ENCODE measurements at places on chromosomes 3 and 15.

GRCh38 chr15:52709187-52709981 lies 30.2 kb upstream of the ATOSA start:
- no peak for DNase-seq

- DNase-seq, result no peak
Observed at GRCh38 chr15:66941108-66941711, 124.2 kb upstream of the SMAD3 start.

- no peak for DNase-seq
Observed at GRCh38 chr3:105997800-105998526, 129.2 kb upstream of the CBLB start.

DNA sequence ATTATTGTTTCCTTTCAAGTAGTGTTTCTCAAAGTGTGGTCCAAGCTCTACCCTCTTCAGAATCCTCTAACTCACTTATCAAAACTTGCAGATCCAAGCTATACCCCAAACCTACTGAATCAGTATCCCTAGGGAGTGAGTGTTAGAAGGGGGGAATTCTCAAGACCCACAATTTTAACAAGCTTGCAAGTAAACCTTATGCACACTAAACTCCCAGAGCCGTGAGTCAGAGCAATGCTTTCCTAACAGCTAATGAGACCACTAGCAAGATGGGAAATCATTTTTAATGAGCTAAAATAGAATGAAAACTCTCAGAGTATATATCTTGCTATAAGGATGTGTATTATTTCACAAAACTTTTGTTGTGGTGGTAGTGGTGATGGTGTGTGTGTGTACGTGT lies 41.1 kb upstream of the SRGAP3 start:
- no peak for DNase-seq

DNA sequence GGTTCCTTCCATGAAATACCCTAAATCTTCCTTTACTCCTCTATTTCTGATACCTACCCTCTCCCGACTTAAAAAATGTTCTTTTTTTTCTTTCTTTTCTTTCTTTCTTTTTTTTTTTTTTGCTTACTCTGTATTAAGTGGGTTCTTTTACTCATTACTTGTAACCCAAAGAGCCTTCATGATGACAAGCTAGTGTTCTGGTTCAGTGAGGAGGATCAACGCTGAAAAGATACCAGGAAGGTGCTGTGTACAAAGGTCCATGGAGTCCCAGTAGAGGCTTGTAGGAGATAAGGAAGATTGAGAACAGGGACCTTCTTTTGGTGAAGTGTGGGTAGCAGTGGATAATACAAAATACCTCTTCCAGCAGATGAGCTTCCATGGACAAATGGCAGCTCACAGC lies 63.8 kb upstream of the SLC2A2 start:
- DNase-seq, result no peak

DNA sequence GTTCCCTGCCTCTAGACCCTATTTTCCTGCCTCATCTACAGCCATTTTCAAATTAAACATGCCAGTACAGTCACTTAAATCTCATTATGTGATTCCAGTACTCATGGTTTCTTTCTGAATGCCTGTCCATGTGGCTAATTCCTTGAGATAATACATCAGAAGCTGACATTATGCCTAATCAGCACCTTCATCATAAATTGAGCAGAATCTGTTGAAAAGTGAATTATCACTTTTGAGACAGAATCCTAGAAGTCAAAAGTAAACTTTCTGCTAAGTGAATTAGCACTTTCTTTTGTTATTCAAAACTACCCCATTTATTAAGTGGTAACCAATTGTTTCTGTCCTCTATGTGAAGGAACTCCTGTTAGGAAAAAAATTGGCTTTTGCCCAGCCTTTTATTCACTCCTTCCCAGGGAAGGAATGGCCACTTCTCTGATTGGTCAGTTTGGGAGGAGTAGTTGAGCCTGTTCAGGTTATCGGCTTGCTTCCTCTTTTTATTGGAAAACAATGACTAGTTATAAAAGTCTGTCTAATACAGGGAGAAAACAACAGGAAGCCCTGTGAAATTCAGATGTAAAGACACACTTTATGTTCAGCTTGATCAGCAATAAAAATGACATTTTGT lies 40.5 kb downstream of the OSTN start:
- DNase-seq, result no peak

- DNase-seq, result peak; percentile 39
Observed at GRCh38 chr3:140152851-140153639, 218.1 kb downstream of the CLSTN2 start.

DNA sequence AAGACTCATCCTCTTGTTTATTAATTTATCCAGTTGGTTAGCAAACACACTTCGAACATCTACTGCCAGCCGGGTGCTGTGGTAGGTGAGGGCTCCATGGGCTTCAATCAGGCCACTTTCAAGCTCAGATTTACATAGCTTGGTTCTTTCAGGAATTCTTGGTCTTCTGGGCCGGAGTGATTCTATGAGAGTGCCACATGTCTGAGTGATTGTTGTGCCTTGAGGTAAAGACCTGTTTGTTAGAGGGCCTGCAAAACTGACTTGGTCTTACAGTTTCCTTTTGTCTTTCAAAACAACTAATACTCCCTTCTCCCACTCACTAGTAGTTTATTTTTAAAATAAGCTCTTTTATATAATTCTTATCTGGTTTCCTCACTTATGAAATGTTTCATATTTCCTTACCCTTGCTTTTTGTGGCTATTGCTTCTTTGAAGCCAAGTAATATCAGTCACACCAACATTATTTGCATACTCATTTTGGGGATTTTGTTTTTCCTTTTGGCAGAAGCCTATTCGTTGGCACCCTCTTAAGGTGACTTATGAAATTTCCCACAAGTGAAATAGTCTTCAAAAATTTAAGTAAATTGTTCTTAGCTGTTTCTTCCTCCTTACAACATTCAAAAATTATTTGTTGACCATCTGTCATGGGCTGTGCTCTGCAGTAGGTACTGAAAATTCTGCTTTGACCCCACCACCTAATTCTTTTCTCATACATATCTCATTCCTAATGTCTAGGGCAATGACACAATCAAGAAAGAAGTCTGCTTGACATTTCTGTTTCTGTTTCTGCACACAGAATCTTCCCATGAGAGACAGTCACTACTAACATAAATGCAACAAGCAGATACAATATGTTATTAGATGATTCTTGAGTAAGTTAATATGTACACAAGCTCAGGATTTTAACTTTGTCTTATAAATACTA lies 120.2 kb downstream of the LRRC28 start:
- no peak for DNase-seq

DNA sequence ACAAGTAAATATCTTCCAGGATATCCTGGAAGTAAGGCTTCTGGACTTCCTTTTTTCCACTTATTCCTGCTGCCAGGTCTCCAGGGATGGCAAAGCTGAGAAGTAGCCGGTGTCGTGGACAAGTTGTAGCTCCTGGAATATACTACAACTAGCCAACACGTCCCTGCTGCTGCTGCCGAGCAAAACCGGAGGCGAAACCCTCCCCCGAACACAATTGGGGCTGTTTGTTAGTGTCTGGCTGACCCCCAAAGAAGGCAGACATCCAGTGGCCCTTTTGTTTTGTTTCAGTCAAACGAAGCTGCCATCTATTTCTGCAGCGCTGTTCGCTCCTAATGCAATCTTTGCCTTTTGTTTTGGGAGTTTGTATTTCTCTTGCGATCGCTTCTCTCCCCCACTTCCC lies 45.3 kb upstream of the EIF5A2 start:
- no peak for DNase-seq

- no peak for DNase-seq
Observed at GRCh38 chr15:91471468-91471867, 371.4 kb downstream of the SV2B start.

- DNase-seq, result no peak
Observed at GRCh38 chr15:101313041-101313761, 18.2 kb upstream of the SNRPA1 start.

GRCh38 chr3:113243071-113243470 lies 31.7 kb downstream of the BOC start:
- DNase-seq, result no peak

GRCh38 chr15:75705854-75706681 lies 6.6 kb downstream of the CSPG4 start:
- no peak for DNase-seq

DNA sequence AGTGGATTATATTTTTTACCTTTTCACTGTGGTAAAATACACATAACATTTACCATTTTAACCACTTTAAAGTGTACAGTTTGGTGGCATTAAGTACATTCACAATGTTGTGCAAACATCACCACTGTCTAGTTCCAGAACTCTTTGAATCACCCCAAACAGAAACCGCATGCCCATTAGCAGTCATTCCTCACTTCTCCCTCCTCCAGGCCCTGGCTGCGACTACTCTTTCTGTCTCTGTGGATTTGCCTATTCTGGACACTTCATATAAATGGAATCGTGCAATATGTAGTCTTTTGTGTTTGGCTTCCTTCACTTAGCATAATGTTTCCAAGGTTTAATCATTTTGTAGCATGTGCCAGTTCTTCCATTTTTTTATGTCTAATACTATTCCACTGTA lies 409.8 kb downstream of the NTRK3 start:
- no peak for DNase-seq
